NCI-H187 treated with DMSO at 0.1 percent for 48 hours (cell line): ENCODE measurements at places on chromosomes 2 and 18.

GRCh38 chr2:229725716-229726574, 11.6 kb upstream of the DNER start:
- DNase-seq = no peak

- no peak for DNase-seq
Measured at GRCh38 chr2:225340923-225341322, 58.6 kb upstream of the NYAP2 start.

GRCh38 chr2:54666131-54666633, 57.3 kb upstream of the EML6 start:
- no peak for DNase-seq

GRCh38 chr2:173229086-173229485, 125.6 kb upstream of the CDCA7 start:
- DNase-seq = no peak

- no peak for DNase-seq
Measured at GRCh38 chr2:63058921-63059792, 8.5 kb downstream of the OTX1 start.

DNA sequence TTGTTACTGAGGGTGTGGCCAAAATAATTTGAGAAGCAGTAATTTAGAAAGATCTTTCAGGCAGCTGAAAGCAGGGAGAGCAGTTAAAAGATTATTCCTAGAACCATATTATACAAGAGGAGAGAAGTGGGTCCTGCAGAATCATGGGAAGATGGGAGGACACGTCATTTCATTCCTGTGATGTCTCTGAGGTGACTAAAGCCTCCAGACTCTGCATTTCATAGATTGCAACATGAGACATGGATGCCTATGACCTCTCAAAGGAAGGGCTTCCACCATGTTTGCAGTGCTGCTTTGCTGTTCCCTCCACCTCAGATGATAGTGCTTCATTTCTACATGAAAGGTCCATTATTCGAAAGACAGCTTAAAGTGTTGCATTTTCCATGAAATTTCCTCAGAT, 788.4 kb downstream of the TSN start:
- DNase-seq = no peak

DNA sequence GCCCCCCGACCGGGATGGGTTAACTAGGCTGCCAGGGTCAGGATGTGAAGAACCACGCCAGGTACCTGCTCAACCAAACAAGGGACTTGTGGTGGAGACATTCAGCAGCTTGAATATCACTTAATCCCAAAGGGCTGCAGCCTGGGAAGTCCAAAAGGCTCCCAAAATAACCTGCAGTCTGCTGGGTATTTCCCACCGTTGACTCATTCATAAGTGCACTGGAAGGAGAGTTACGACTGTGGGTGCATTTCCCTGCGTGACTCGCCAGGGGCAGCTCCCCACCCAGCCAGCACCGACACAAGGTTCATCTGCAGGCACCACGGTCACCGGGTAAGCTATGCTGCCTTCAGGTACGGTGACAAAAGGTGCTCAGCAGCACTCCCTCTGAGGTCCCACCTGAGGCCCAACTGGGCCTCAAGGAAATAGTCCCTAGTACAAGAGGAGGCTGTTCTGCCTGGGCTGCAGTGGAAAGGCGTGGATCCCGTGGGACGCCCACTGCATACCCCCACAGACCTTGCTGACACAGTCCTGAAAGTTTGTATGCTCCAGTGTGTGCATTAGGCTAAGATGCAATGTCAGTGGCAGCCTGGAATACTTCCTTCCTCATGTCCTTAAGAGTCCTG, 86.5 kb downstream of the UXS1 start:
- no peak for DNase-seq

DNA sequence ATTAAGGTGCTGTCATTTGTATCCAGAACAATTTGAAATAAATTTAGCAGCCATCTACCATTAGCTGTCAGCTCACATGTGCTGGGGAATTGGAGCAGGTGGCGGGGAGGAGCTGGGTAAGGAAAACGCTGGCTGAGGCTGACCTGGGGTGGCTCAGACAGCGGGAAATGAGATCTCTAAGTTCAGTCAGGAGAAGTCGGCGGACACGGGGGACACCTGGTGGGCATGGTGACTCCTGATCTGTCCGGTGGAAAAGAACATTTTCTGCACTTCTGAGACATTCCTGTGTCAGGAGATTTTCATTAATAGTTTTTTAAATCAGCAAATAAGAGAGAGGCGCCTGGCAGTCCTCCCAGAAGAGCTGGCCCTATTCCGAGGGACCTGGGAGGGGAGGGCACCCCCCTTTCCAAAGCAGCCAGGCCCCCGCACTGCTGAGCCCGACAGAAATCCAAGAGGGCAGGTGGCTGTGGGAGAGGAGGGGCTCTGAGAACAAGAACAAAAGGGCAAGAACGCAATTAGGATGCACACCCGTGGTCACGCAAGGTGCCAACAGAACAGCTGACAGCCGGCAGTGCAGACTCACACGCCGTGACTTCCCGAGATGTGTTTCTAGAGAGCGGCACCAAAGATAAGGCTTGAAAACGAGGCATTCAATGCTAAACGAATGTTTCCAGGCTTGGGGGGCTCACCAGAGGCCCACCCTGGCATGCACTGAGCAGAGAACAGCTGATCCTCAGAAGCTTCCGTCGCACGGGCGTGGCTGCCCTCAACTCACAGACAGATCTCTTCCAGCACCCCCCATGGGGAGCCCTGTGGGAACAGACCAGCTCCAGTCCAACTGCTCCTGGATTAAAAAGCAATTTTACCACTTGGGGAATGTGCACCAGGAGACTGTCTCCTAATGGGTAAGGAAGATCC, 26.4 kb downstream of the SLC66A2 start:
- peak; percentile 36 for DNase-seq

GRCh38 chr18:58307441-58307840, 263.4 kb downstream of the NEDD4L start:
- no peak for DNase-seq

DNA sequence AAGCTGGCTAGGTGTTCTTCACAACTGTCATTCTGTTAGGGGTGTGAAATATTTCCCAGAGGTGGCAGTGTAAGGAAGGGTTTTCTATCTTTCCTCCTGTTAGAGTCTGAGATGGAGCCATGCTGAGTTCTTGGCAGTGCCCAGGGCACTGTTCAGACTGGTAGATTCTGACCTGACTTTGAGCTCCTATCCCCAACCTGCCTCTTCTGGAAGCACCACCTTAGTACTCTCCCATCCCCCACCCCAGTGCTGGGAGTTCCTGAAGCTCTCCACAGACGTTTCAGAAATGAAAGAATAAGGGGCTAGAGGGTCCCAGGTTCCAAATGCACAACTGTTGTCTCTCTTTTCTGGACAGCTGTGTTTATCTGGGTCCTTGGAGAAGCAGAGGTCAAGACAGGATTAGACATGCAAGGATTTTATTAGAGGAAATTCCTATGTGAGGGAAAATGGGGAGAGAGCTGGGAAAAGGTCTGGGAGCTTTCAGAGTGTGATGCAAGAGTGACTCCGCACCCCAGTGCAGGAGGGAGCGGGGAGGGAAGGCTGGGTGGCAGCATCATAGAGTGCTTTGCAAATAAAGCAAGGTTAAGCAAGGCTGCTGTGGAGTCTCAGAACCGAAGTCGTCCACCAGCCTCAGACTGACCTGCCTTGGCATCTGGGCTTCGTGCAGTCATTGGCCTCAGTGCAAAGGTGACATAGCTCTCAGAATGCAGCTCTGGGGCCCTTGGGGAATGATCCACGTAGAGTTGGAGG, 75.5 kb downstream of the SLC4A3 start:
- DNase-seq = no peak
